ENCODE measurements at places on chromosomes 6 and 20.

- DNase-seq, result no peak
Observed at GRCh38 chr6:156691018-156691417, 86.2 kb upstream of the ARID1B start.

DNA sequence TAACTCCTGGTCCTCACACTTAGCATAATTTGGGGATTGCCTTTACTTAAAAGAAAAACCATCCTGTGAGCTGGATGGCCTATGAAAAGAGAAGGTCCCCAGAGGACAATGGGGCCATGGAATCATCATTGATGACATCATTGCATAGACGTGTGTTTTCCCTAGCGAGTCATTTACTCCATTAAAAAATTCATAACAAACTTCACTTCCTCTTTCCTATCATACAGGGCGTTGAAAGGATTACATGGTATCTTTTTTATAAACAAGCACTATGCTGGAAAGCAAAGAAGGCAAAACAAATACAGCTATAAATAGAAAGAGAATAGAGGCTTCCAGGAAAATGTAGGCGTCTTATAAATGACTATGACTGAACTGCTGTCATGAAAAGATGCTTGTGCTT lies 11.3 kb upstream of the COL12A1 start:
- DNase-seq, result no peak

DNA sequence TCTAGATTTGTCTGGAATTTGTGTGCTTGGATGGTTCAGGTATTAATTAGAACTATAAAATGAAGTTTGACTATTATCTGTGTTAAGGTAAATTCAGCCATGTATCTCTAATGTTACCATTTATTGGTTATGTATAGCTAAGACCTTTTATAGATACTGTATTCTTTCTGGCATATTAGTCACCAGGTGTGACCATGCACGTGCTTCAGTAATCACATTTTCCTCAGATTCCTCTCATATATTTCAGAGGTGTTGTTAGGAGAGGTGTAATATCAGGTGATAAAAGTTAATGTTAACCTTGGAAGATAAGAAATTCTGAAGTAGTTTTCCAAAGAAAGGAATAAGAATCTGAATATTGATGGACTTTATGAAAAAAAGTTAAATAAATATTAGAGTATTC lies 194.5 kb upstream of the KHDRBS2 start:
- DNase-seq, result no peak

- no peak for DNase-seq
Observed at GRCh38 chr6:156279261-156279969, 497.8 kb upstream of the ARID1B start.

- DNase-seq, result no peak
Observed at GRCh38 chr6:73513496-73513854, 7.4 kb downstream of the EEF1A1 start.

GRCh38 chr6:133388731-133389130 lies 147.6 kb downstream of the EYA4 start:
- no peak for DNase-seq

DNA sequence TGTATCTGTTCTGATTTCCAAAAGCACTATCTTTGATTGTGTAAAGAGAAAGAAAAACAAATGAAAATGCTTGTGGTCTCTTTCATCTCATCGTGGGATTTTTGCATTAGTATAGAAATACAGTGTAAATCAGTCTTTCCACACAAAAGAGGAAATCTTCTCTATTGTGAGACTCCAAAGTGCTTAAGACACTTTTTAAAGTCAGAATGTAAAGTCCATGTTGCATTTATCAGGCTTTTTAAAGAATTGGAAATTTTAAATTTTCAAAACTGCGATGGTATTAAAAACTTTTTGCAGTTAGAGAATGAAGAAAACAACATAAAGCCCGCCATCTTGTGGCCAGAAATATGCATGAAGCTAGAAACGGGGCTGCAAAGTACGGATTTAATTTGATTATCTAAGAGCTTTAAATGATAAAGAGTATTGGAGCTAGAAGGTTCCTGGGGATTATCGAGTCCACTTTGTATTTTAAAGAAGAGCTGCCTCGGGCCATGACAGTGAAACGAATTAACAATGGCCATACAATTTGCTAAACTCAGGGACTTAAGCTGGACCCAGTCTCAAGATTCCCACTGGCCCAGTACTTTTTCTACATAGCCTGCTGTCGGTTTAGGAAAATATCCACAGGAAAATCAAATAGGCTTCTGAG lies 339.6 kb downstream of the ARHGAP18 start:
- DNase-seq, result no peak

DNA sequence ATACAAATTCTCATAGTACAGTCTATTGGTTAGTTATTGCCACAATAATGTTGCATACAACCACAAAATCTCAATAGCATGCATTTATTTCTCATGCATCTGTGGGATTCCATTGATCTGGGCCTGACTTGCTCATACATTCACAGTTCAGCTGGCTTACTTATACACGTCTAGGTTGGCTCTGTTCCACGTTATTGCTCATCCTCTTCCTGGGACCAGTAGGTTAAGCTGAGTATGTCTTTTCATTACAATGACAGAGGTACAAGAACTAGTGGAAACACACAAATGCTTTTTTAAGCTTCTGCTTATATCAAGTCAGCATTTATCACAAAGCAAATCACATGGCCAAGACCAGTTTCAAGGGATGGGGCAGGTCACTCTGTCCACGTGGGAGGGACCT lies 485.3 kb upstream of the BTBD3 start:
- DNase-seq, result no peak

All from posterior vena cava (tissue), 2 donors.